RPMI8226 (cell line): ENCODE measurements at places on chromosomes 6 and 20.
A peak's percentile ranks its signal among the peaks of the same experiment; 100 is the strongest.

DNA sequence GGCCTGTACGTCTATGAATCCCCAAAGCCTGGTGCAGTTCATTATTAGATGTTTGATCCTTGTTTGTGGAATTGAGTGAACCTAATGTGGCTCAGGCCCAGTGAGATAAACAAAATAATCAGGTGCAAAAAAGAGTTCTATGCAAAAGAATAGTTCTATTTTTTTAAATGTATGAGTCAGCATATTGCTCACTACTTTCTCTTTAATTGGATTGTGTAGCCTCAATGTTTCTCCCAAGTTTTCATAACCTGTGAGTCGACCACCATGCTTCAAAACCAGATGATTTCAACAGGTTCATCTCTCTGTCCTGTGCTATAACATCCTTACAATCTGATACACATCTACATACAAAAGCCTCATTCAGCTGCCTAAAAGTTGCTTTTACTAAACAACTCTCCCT, 116.5 kb upstream of the HDAC2 start:
- DNase-seq = no peak

- no peak for DNase-seq
These were observed 65.9 kb downstream of the GFOD1 start for GRCh38 chr6:13421425-13422059.

DNA sequence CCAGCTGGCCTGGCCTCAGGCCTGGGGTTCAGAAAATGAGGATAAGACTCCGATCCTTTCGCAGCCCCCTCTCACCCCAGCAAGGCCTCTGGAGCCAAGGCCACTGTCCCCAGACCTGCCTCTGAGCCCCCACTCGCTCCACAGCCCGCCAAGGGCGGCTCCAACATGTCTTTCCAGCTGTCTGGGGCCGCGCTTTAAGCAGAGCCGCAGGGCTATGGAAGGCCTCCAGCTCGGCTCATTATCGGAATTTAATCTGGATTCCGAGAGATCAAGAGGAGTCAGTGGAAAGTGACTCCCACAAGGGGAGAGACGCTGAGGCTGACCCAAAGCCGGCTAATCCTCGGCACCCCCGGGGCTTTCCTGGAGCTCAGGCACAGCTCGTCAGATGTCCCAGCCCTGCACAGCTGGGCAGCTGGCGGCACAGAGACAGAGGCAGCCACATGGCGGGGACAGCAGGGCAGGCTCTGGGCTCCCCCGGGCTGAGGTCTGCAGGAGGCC, 41.8 kb downstream of the BMP7 start:
- DNase-seq = no peak

DNA sequence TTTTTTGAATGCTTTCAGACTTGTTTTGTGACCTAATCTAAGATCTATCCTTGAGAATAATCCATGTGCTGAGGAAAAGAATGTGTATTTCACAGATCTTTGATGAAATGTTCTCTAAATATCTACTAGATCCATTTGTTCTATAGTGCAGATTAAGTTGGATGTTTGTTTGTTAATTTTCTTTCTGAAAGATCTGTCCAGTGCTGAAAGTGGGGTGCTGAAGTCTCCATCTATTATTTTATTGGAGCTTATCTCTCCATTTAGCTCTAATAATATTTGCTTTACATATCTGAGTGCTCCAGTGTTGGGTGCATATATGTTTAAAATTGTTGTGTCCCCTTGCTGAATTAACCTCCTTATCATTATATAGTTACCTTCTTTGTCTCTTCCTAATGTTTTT, 303.6 kb downstream of the HTR1B start:
- DNase-seq = no peak

- DNase-seq = peak; percentile 56
These were observed 5.2 kb upstream of the C20orf203 start for GRCh38 chr20:32678948-32679347.

DNA sequence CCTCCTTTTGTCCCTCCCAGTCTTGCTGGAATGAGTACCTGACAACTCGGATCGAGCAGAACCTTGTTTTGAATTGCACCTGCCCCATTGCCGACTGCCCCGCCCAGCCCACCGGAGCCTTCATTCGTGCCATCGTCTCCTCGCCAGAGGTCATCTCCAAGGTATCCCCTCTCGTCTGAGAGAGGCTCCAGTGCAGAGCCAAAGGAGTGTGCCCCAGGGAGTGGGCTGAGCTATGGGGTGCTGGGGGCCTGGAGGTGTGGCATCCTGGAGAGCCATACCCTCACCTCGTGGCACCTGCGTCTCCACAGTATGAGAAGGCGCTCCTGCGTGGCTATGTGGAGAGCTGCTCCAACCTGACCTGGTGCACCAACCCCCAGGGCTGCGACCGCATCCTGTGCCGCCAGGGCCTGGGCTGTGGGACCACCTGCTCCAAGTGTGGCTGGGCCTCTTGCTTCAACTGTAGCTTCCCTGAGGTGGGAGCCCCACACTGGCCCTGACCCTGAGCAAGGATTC, 8.8 kb downstream of the DNPH1 start:
- DNase-seq = no peak

GRCh38 chr6:121593011-121593641, 157.7 kb downstream of the GJA1 start:
- peak; percentile 20 for DNase-seq

GRCh38 chr20:64188682-64189529, 24.7 kb downstream of the MYT1 start:
- DNase-seq = peak; percentile 21

GRCh38 chr20:33789109-33789857, 21.9 kb upstream of the CHMP4B start:
- peak; percentile 74 for DNase-seq

GRCh38 chr6:134619789-134620188, 301.9 kb upstream of the SGK1 start:
- no peak for DNase-seq

DNA sequence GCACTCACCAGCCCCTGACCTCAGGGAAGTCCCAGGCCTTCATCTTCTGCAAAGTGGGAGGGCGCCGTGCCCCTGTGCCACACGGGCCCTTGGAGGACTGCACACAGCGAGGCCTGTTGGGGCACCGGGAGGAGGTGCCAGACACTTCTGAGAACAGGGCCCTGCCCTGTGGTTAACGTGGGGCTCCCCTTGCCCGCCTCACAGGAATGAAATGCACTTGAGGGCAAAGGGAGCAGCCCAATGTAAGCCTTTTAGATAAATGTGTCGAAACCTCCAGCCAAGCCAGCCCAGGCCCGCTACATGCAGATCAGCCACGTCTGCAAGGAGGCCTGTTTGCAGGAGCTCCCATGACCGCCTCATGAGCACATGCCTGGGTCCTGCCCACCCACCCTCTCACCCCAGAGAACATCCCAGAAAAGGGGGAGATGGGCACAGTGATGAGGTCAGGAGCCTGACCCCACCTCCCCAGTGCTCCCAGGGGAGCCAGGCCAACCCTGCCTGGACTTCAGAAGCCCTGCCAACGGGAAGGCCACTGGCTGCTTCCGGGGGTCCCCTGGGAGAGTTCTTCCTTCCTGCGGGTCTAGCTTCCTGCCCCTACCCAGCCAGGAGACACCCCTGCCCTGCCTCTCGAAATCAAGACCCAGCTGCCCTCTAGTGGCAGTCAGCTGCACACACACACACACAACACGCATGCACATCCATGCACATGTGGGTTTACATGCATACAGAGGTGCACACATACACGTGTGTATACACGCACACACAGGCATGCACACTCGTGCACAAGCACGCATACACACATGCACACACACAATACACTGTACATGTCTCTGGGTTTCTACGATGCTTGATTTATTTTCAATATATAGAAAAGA, 178.7 kb downstream of the TAF4 start:
- peak; percentile 56 for DNase-seq

- DNase-seq = no peak
These were observed 669 bp upstream of the PEX6 start for GRCh38 chr6:42979523-42980177.

- no peak for DNase-seq
These were observed 26.2 kb upstream of the RHAG start for GRCh38 chr6:49662892-49663261.

GRCh38 chr6:151036869-151037680, 171.6 kb downstream of the MTHFD1L start:
- DNase-seq = no peak

GRCh38 chr6:166394036-166394892, 11.5 kb upstream of the MPC1 start:
- DNase-seq = no peak

DNA sequence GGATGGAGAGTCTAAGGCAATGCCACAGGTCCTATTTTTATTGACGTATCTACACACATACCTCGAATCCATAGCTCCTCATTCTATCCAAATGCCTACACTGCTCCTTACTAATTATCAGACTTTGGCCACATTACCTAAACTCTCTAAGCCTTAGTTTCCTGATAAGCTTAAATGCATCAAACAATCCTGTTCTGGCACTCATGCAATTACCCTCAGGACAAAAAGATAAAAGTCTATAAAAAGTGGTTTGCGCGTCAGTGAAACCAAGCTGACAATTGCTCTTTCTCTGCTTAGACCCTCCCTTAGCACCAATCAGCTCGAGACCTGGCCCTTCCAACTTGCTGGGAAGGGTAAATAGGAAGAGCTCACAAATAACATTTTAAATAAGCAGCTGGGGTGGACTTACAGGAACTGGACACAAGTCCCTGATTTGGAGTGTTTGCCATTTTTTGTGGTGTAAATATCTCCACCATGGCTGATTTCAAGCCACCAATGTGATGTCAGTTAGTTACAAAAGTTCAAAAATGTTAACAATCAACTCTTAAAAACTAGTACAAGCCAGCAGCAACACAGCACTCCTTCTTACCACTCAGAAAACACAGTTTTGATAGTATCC, 7.2 kb upstream of the PLEKHG1 start:
- DNase-seq = no peak

GRCh38 chr20:37194621-37195417, 15.5 kb upstream of the MROH8 start:
- DNase-seq = no peak

- no peak for DNase-seq
These were observed 46.9 kb upstream of the SMIM29 start for GRCh38 chr6:34295721-34296120.

GRCh38 chr20:49484180-49485140, 2.0 kb upstream of the KCNB1 start:
- DNase-seq = peak; percentile 81

- no peak for DNase-seq
These were observed 9.2 kb upstream of the KIAA0319 start for GRCh38 chr6:24655215-24655614.

DNA sequence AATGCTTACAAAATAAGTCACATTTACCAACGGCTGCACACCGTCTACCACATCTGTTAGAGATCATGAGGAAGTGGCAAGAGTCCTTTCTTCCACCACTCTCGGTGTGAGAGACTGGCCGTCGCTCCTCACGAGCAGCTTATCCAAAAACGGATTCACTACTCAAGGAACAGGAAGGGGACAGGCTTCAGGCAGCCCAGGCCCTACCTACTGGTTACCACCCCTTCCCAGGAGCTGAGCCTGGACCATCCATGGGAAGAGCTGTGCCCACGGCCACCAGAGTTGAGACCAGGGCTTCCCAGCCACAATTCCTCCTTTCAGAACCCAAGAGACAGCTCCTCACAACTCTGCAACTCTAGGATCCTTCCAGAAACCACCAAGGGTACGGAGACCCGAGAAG, 37.0 kb downstream of the FOXF2 start:
- DNase-seq = no peak

DNA sequence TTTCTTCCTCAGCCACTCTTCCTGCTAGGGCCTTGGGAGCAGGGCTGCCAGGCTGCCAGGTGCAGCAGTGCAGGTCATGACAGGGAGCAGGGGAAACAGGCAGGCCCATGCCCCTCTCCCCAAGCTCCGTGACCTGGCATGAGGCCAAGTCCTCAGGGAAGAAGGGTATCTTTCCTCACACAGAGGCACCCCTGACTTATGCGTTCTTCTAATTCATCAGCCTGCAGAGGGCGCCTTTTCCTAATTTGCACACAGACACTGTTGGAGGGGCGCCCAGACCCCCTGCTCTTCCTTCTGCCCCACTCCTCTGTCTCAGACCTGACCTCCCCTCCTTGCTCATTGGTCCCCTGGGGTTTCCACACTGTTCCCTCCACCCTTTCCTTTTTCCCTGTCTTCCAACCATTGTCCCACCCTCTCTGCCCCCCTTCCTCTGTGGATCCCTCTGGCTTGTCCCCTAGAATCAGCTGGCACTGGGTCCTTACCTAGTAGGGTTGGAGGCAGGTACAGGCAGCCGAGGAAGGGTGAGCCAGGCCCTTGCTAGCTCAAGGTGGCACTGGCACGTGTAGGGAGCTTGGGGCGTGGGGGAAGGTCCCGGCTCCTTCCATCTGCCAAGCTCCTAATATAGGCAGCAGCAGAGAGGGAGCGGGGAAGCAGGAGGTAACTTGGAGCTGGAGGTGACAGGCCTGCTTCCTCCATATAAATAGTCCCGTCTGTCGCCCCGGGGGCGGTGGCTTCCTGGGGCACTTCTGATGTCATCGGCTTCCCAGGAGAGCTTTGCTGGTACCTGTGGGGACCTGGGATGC, 154.9 kb upstream of the MLN start:
- peak; percentile 41 for DNase-seq

GRCh38 chr6:72740135-72740534, 118.3 kb downstream of the KCNQ5 start:
- no peak for DNase-seq

GRCh38 chr6:38173909-38174308, 354.4 kb downstream of the ZFAND3 start:
- DNase-seq = no peak

GRCh38 chr6:75183099-75183541, 22.7 kb downstream of the COL12A1 start:
- DNase-seq = no peak

DNA sequence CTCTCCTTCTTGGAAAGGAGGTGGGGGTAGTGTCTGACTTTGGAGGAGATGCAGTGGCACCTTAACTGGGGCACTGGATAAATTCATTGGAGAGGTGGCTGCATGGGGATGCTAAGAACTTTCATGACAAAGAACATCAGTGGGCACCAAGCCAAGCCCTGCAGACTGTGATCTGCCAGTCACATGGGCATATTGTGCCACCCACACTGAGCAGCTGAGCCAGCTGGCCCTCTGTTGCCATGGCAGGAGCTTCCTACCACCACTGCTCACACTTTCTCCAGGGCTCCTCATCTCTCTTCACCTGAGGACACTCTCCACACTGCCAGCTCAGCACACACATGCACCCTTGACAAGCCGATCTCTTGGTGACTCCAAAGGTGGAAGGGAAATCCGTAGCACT, 715.6 kb downstream of the QKI start:
- peak; percentile 46 for DNase-seq

DNA sequence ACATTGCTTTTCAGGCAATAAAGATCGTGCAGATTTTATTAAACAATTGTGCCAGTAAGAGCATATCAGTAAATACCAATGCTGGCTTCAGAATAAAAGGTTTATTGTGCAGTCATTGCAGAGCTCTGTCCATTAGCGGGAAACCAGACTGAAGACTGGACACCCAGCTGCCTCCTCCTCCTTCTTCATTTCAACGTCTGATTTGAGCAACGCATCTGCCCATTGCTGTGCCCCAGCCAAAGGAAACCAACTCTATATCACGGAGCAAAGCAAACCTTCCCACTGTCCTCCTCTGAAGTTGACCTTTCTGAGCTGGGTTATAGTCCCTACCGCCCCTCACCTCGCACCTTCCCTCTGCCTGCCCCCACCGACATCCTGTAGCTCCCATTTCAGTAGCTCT, 80.8 kb downstream of the SLC22A23 start:
- DNase-seq = no peak

- no peak for DNase-seq
These were observed 54.2 kb upstream of the TRIM26 start for GRCh38 chr6:30267423-30267822.

GRCh38 chr6:15713325-15713724, 50.5 kb upstream of the DTNBP1 start:
- no peak for DNase-seq
